ENCODE measurements at places on chromosomes 3 and 15.

DNA sequence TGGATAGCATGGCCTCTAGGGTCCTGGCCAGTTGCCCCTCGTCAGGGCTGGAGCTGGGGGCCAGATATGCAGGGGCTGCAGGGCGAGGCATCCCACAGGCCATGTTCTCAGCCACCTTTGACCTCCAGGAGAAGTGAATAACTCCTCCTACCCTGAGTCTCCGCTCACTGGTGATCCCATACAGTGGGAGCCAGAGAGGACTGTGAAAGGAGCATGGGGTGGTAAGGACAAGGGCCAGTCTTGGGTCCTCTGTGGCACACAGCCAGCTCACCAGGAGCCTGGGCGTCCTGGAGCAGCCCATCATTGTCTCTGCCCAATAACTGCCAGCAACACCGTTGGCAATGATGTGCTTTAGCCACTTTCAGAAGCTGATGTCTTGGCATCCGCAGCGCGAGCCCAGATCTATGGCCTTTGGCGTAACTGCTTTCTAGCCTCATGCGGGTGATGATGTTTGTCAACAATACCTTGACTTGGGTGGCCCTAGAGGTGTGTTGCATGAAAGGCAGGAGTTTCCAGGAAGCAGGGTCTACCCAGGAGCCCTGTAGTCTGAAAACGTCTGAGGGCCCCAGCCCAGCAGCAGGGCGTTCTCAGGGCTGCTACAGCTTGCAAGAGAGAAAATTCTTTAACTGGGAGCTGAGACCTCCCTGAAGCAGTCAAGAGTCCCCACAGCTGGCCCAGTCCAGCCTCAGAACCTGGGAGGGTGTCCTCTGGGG is 61.1 kb upstream of the IQSEC1 start:
- DNase-seq = no peak

- DNase-seq = no peak
These were observed 38.8 kb downstream of the AKAP13 start for GRCh38 chr15:85419161-85419560.

DNA sequence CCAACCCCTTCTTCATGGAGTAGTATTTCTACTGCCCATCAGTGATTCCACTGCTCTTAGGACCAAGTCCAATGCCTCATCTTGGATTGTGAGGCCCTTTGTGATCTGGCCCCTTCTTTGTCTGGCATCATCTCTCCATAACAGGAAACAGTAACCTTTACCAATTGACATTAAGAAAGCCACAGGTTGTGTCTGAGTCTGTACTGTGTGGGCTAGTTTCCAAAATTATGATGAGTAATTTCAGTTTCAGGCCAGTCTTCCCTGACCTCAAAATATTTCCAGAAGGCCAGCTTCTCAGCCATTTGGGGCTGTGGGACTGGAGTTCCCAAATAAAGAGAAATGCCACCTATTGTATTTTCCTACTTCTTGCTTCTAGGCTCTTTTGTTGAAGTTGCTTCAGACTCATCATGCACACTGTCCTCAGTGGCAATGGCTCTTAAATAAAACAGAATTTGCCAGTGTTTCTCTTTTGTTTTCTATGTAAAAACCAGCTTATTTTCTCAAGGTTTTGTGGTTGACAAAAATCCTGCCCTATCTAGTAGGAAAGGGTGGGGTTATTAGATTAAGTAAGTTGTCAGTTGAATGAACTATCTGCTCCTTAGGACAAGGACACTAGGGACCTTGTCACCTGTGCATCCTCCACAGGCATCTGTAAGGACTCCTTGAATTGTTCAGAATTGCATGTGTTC is 47.0 kb upstream of the ACKR4 start:
- DNase-seq = no peak

DNA sequence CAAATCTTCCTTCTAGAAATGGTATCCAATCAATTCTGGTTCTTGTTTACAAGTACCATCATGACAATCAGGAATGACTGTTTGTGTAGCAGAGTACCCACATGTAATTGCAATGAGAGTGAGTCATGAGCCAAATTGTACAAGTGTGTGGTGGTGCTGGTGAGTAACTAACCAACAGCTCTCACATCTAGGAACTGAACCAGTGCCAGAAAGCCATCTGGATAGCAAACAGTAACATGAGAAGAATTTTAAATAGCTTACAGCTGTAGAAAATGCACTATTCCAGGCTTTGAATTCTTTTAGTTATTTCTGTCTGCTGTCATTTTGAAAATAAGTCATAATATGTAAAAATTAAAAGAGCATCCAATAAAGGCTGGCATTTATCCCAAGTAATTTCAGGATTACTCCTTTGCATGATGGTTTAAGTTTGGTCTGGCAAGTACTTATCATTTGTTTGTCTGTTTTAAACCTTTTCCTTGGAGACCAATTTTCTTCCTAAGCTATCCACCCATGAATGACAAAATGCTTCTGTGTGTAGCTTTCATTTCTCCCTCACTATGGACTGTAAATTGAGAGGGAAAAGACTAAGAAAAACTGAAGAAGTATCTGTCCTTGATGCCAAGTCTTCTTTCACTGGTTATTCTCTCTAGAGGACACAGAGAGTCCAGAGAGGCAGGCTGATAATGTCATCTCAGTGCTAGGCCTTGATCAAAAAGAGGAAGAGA is 60.0 kb downstream of the PIK3CB start:
- no peak for DNase-seq

- no peak for DNase-seq
These were observed 63.2 kb downstream of the ASB7 start for GRCh38 chr15:100665570-100665969.

DNA sequence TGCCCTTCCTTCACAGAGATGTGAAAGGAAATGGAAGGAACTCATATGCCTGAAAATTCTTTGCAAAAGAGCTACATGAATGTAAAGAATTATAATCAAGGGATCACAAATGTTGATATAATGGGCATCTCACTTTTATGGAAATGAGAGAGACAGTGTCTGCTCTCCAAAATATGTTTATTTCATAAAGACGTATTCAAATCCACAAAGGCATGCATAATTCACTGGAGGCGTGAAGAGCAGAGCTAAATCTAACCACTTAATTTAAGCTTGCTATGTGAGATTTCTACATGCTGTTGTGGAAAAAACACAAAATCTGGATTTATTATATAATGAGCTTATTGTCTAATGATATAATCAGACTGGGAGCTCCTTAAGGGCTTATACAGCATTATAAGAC is 469.1 kb downstream of the RAP2B start:
- DNase-seq = no peak

GRCh38 chr15:57327985-57328471 is 48.3 kb upstream of the CGNL1 start:
- no peak for DNase-seq

GRCh38 chr3:66797889-66798560 is 200.1 kb upstream of the KBTBD8 start:
- no peak for DNase-seq

- DNase-seq = no peak
These were observed 184.1 kb upstream of the TP63 start for GRCh38 chr3:189446959-189447560.

- no peak for DNase-seq
These were observed 14.4 kb downstream of the ATP13A3 start for GRCh38 chr3:194472290-194472920.

GRCh38 chr15:22907161-22907950 is 68.9 kb downstream of the NIPA2 start:
- DNase-seq = no peak

GRCh38 chr15:61030451-61030850 is 198.7 kb downstream of the RORA start:
- no peak for DNase-seq

DNA sequence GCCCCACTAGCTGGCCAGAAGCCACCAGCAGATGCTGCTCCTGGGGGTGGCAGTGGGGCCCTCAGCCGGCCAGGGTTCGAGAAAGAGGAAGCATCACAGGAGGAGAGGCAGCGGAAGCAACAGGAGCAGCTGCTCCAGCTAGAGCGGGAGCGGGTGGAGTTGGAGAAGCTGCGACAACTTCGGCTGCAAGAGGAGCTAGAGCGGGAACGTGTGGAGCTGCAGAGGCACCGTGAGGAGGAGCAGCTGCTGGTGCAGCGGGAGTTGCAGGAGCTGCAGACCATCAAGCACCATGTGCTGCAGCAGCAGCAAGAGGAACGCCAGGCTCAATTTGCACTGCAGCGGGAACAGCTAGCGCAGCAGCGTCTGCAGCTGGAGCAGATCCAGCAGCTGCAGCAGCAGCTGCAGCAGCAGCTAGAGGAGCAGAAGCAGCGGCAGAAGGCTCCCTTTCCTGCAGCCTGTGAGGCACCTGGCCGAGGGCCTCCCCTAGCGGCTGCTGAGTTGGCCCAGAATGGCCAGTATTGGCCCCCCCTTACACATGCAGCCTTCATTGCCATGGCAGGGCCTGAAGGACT is 17.5 kb upstream of the APEH start:
- no peak for DNase-seq

DNA sequence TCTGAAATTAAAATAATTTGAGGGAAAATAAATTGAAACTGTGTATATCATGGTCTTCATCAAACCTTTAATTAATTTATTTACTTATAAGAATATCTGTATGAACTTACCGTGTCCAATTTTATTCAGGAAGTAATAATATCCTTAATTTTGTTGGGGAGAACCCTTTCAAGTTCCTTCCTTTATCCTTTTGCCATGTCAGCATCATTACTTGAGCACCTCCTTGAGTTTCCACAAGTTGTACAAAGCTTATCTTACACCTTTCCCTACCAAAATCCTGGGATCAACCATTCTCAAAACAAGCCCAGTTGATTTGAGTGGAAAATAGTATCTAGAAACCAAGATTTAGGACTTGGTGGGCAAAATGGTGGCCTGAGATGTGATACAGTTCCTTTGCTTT is 37.3 kb downstream of the PLSCR2 start:
- DNase-seq = no peak

DNA sequence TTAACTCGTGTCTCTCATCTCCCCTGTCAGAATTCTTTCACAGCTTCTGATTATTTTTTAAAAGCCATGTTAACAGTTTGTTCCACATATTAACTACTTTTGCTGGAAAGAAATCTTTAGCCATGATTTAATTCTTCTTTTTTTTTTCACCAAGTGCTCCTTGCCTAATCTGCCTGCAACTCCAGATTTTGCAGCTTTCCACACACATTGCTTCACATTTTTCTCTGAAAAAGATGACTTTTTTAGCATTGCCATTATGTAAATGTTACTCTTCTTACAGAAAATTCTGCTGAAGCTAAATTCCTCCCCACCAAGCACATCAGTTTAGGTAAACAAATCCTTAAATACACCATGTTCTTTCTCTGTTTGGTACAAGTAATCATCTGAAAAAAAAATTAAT is 23.4 kb upstream of the PPARG start:
- DNase-seq = no peak

- no peak for DNase-seq
These were observed 2.0 kb downstream of the ISLR start for GRCh38 chr15:74175271-74176191.

GRCh38 chr3:129576514-129577352 is 29.7 kb downstream of the PLXND1 start:
- peak; percentile 55 for DNase-seq

DNA sequence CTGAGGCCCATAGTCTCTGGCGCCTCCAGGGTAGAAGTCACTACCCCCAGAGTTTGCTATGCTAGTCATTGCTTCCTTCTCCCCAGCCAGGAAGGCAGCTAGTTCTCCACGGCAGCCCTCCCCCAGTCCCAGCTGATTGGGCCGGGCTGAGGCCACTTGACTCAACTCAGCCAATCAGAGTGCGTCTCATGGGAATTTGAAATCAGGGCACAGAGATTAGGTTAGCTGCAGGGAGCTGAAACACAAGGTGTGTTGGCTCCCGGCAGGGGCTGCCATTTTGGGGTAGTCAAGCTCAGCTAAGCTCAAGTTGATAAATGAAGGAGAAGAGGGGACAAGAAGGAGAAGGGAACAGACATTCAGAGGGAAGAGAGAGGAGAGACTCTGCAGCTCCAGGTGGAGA is 32.8 kb downstream of the LINGO1 start:
- DNase-seq = no peak

DNA sequence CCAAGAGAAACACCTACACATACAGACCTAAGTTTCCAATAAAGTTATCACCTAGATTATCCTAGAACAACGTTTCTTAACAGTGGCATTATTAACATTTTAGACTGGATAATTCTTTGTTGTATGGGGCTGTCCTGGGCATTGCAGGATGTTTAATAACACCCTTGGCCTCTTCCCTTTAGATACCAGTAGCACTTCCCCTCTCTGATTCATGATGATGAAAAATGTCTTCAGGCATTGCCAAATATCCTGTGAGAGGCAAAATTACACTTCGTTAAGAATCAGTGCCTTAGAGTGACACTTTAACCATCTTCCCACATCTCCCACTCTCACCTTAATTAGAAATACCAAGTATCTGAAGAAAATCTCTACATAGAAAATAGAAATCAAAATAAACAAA is 352.6 kb downstream of the CGGBP1 start:
- DNase-seq = no peak

GRCh38 chr15:81755626-81756025 is 290.2 kb downstream of the MEX3B start:
- no peak for DNase-seq

GRCh38 chr3:121496786-121497185 is 49.0 kb downstream of the POLQ start:
- no peak for DNase-seq

- DNase-seq = no peak
These were observed 513.9 kb upstream of the CADM2 start for GRCh38 chr3:84444726-84445521.

DNA sequence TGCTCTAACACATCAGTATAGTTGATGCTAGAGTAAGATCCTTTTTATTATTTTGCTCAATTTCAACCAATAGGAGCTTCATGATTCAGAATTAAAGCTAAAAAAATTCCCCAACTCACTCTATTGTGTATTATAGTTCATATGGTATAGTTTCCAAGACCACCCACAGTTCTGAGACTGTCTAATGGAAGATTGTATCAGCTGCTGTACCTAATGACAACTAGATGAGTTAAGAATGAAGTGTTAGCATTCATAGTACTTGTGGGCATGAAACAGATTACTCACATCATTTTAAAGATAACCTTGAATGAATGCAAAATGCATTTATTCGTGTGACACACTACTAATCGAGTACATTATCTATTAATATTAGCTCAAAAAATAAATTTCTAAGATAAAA is 289.9 kb upstream of the ATP11B start:
- DNase-seq = no peak
